ENCODE measurements at places on chromosomes 1 and 21.

GRCh38 chr21:38913120-38913892, 107.6 kb downstream of the ETS2 start:
- no peaks in the 10 kb centered on the region for H3K27me3 ChIP-seq
- H3K4me3 ChIP-seq: no peak overlapping the region
- peak; percentile 9 for DNase-seq
- H3K4me1 ChIP-seq: no peaks in the 10 kb centered on the region
- H3K36me3 ChIP-seq: no peaks in the 10 kb centered on the region

GRCh38 chr1:209484429-209484828, 99.1 kb upstream of the CAMK1G start:
- H3K27me3 ChIP-seq: no peaks in the 10 kb centered on the region
- no peak overlapping the region for H3K27ac ChIP-seq
- no peak overlapping the region for H3K4me3 ChIP-seq
- H3K4me1 ChIP-seq: no peaks in the 10 kb centered on the region
- no peak for DNase-seq
- H3K36me3 ChIP-seq: no peaks in the 10 kb centered on the region

- DNase-seq: no peak
- H3K36me3 ChIP-seq: no peaks in the 10 kb centered on the region
- no peak overlapping the region for H3K4me3 ChIP-seq
- H3K27me3 ChIP-seq: peaks cover 3% of the 10 kb centered on the region
Measured at GRCh38 chr1:99659755-99660210, 13.9 kb downstream of the PALMD start.

DNA sequence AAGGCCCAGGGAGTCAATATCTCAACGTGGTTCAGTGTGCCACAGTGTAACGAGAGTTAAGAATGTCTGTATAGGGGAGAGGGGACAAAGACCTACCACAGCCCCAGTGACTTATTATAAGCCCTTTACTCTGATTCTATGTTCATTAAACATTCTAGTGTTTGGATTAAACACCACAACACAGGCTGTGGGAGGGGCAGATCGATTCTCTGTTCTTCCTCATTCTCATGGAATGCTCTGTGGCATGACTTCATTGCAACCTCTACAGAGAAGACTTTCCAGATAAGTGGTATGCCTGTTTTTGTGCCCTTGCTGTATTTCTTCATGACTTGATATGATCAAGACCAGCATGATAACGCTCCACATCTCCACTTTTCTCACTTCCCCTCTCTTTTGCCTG, 39.0 kb upstream of the CD5L start:
- H3K27ac ChIP-seq: no peak overlapping the region
- no peaks in the 10 kb centered on the region for H3K36me3 ChIP-seq
- peaks cover 4% of the 10 kb centered on the region for H3K27me3 ChIP-seq
- DNase-seq: no peak
- H3K4me1 ChIP-seq: no peaks in the 10 kb centered on the region

DNA sequence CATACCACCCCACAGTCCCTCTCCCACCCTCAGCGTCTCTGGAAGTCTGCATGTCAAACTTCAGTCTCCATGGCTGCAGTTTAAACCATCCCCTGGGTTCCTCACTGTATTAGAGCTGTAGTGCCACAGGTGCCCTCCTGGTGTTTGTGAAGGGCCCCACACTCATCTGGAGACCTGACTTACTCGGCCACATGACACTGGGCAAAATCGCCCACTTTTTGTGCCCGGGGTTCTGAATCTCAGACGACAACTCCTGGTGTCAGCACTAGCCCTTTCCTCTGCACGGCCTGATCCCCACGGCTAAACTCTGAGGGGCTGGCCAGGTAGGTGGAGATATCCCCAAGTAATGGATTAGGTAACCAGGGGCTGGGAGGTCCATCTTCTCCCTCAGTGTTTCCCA, 6.5 kb downstream of the INKA2 start:
- no peaks in the 10 kb centered on the region for H3K36me3 ChIP-seq
- no peak for DNase-seq
- H3K27ac ChIP-seq: no peak overlapping the region
- peaks cover 15% of the 10 kb centered on the region for H3K27me3 ChIP-seq
- no peak overlapping the region for H3K4me3 ChIP-seq
- H3K4me1 ChIP-seq: peaks cover 1% of the 10 kb centered on the region

DNA sequence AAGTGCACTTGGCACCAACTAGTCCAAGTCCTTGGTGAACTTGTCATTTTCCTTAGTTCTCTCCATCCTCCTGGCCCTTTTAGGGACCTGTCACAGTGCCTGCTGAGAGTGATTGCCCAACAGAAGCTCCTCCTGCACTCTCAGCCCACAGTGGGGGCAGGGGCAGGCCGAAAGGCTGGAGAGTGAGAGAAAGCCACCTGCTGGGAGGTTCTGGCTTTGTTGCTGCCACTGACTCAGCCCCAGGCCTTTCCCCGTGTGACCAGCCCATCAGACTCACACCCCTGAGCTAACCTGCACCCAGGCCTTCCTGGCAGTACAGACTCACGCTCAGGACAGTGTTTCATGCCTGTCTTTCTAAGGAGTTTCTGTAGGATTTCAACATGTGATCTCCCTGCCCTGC, 17.1 kb upstream of the PROK1 start:
- peaks cover 5% of the 10 kb centered on the region for H3K27me3 ChIP-seq
- H3K4me3 ChIP-seq: no peak overlapping the region
- no peaks in the 10 kb centered on the region for H3K4me1 ChIP-seq
- H3K27ac ChIP-seq: no peak overlapping the region
- DNase-seq: no peak

DNA sequence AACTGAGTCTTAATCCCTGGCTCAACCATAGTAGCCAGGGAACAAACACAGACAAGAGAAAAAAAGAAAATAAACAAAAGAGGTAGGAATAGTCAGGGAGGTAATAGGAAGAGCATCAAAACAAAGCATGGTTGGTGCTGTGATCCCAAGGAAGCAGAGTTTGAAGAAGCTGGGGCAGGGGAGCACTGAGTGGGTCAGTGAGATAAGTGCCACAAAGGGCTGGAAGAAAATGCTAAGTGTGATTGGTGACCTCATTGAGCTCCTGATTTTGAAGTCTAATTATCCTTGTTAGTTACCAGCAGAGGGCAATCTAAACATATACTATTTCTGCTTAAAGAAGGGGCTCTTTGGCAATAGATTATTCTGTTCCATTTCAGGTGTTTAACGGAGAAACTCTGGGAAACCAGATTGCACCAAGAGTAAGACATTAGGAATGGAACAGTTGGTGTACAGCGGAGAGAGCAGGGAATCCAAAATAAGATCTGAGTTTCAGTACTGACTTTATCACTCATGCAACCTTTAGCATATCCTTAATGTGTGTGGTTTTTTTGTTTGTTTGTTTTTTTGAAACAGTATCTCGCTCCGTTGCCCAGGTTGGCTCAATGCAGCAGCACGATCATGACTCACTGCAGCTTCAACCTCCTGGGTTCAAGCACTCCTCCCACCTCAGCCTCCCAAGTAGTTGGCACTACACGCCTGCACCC, 30.7 kb upstream of the KIAA1614 start:
- no peak overlapping the region for H3K27ac ChIP-seq
- H3K27me3 ChIP-seq: no peaks in the 10 kb centered on the region
- H3K4me1 ChIP-seq: no peaks in the 10 kb centered on the region
- no peak overlapping the region for H3K4me3 ChIP-seq
- H3K36me3 ChIP-seq: peaks cover 32% of the 10 kb centered on the region
- peak; percentile 45 for DNase-seq

GRCh38 chr1:19035377-19036040, 79.0 kb upstream of the IFFO2 start:
- no peaks in the 10 kb centered on the region for H3K36me3 ChIP-seq
- H3K4me3 ChIP-seq: no peak overlapping the region
- no peaks in the 10 kb centered on the region for H3K27me3 ChIP-seq
- DNase-seq: no peak

DNA sequence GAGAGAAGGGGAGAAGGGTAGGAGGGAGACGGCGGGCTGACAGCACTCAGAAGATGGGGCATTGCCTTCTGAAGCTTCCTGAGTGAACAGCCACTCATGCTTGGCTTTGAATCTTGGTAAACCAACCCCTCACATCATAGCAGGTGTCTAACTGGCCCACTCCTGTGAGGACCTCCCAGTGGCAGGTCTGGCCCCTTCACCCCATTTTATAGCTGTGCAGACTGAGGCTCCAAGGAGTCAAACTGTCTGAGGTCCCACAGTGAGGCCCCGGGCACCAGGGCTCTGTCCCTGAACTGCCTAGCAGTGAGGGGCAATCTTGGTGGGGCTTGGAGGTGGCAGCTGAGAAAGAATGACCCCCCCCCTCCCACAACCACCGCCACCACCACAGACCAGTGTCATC, 41.0 kb downstream of the SDC3 start:
- H3K27me3 ChIP-seq: no peaks in the 10 kb centered on the region
- no peak for DNase-seq
- no peaks in the 10 kb centered on the region for H3K36me3 ChIP-seq
- H3K4me3 ChIP-seq: no peak overlapping the region
- no peaks in the 10 kb centered on the region for H3K4me1 ChIP-seq

DNA sequence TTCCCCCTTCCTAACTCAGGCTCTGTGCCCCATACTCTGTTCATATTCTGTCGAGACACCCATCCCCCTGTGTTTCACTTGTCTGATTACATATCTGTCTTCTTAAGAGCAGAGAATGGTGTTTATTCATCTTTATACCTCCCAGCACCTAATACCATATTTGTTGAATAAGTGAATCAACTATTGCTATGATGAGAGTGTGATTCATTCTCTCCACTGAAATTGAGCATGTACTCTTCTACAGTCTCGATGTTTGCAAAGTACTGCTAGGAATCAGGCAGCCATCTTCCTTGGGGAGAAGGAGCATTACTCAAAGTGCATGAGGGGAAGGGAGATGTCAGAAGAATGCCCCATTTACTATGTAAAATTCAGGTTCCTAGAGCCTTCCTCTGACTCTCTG, 27.0 kb downstream of the TBX15 start:
- no peaks in the 10 kb centered on the region for H3K4me1 ChIP-seq
- H3K27ac ChIP-seq: no peak overlapping the region
- no peaks in the 10 kb centered on the region for H3K36me3 ChIP-seq
- peaks cover 3% of the 10 kb centered on the region for H3K27me3 ChIP-seq
- H3K4me3 ChIP-seq: no peak overlapping the region
- no peak for DNase-seq

- no peak overlapping the region for H3K4me3 ChIP-seq
- DNase-seq: no peak
Measured at GRCh38 chr1:15660151-15660550, 24.0 kb upstream of the PLEKHM2 start.

- no peak overlapping the region for H3K27ac ChIP-seq
- DNase-seq: no peak
- H3K27me3 ChIP-seq: no peaks in the 10 kb centered on the region
- no peak overlapping the region for H3K4me3 ChIP-seq
Measured at GRCh38 chr1:21301794-21302440, 11.7 kb upstream of the ECE1 start.

GRCh38 chr1:40651138-40651857, 14.2 kb downstream of the RIMS3 start:
- H3K4me3 ChIP-seq: no peak overlapping the region
- DNase-seq: no peak
- no peaks in the 10 kb centered on the region for H3K36me3 ChIP-seq
- no peak overlapping the region for H3K27ac ChIP-seq
- H3K4me1 ChIP-seq: no peaks in the 10 kb centered on the region
- no peaks in the 10 kb centered on the region for H3K27me3 ChIP-seq

DNA sequence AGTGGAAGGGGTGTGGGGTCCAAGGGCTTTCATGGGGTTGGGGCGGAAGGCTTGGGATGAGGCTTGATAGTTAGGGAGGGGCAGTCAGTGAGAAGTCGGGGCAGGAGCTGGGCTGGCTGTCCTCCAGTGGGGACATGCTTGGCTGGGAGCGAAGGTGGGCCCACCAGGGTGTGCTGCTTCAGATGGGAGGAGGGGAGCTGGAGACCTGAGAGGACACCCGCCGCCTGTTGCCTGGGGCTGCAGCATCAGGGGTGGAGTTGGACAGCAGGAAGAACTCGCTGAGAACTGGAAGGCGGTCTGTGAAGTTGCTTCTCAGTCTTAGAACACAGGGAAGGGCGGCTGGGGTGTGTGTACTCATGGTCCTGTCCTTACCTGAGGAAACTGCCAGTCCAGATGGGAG, 1.6 kb downstream of the THEM5 start:
- H3K36me3 ChIP-seq: no peaks in the 10 kb centered on the region
- H3K27ac ChIP-seq: no peak overlapping the region
- DNase-seq: no peak
- peaks cover 13% of the 10 kb centered on the region for H3K4me1 ChIP-seq

DNA sequence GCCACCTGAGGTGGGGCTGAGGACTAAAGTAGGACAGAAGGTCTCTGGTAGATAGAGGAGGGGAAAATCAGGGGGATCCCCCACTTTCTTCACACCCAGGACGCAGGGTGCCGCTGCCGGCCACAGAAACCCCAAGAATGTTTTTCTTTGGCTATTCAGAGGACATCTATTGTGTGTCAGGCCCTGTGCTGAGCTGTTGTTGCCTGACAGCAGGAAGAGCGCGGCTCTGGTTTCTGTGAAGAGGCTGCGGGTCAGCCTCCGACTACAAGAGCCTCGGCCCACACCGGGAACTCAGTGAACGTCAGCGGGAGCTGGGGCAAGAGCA, 407 bp upstream of the PIGV start:
- H3K4me3 ChIP-seq: peak overlapping the region; percentile 75
- no peak for DNase-seq
- H3K27me3 ChIP-seq: no peaks in the 10 kb centered on the region
- peaks cover 3% of the 10 kb centered on the region for H3K36me3 ChIP-seq
- H3K27ac ChIP-seq: peak overlapping the region; percentile 96

DNA sequence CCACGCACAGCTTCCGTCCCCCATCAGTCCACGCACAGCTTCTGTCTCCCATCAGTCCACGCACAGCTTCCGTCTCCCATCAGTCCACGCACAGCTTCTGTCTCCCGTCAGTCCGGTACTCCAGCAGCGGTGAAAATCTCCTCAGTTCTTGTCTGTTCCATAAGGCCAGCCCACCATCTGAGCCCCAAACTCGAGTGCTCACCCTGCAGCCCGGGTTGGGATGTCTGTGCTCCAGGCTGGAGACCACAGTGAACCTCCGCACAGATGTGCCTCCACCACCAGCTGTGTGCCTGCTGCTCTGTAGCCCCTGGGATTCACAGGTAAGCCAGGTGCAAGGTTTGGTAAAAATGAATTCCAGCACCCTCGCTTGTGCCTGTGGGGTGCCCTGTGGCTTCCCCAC, 258.6 kb downstream of the NPHP4 start:
- H3K27me3 ChIP-seq: peaks cover 3% of the 10 kb centered on the region
- no peak overlapping the region for H3K4me3 ChIP-seq
- H3K27ac ChIP-seq: no peak overlapping the region
- H3K4me1 ChIP-seq: no peaks in the 10 kb centered on the region

GRCh38 chr1:25433389-25434186, 2.9 kb downstream of the MACO1 start:
- peaks cover 6% of the 10 kb centered on the region for H3K36me3 ChIP-seq
- DNase-seq: no peak
- peak overlapping the region; percentile 13 for H3K4me3 ChIP-seq
- peaks cover 42% of the 10 kb centered on the region for H3K4me1 ChIP-seq
